ENCODE measurements at places on chromosomes 5 and 9.

DNA sequence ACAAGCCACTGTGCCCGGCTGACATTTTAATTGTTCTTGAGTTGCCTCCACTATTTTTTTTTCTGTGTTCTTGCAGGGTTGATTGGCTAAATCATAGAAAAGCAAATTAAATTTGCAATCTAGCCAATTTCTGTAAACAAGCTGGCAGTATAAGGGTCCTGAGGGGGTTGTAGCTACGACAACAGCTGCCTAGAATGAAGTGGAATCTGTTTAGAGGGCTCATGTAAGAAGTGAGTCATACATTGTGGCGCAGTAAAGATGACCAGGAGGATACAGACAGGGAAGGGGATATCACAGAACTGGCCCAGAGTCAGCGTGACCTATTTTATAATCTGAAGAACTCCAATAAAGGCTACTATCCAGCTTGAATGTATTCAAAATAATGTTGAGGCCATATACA is 82.2 kb upstream of the TLE1 start:
- DNase-seq: no peak

- DNase-seq: peak; percentile 79
Observed at GRCh38 chr5:39616131-39616530, 191.4 kb upstream of the DAB2 start.

DNA sequence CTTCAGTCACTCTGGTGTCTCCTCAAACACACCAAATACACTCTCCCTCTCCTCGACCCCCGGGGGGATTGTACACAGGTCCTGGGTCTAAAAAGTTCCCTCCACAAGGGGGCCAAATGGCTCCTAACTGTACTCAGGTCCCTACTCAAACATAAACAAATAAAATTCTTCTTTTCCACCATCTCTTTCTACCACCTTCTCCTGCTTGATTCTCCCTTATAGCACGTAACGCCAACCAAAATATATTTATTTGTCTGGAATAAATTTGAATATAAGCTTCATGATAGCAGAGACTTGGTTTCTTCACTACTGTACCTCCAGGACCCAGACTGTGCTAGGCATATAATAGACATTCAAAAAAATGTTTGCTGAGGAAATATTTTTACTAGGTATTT is 21.4 kb downstream of the ZNF608 start:
- DNase-seq: no peak

DNA sequence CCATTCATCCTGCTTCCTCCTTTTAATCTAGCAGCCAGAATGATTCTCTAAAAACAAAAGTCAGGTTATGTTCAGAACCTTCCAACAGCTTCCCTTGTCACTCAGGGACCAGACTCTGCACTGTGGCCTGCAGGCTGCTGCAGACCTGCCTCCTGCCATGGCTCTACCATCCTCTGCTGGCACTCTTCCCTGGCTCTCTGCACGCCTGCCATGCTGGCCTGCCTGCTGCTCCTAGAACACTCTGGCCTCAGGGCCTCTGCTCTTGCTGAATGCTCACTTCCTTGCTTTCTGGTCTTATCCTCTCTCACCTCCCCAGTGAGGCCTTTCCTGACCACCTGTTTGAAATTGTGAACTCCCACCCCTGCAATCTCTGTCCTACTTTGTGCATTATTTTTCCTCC is 149.4 kb downstream of the CD180 start:
- DNase-seq: no peak

GRCh38 chr5:72584466-72584865 is 77.3 kb upstream of the ZNF366 start:
- DNase-seq: no peak

GRCh38 chr9:35618854-35619799 is 914 bp upstream of the CD72 start:
- peak; percentile 34 for DNase-seq

- DNase-seq: no peak
Observed at GRCh38 chr5:124080256-124080655, 568.3 kb downstream of the CSNK1G3 start.

DNA sequence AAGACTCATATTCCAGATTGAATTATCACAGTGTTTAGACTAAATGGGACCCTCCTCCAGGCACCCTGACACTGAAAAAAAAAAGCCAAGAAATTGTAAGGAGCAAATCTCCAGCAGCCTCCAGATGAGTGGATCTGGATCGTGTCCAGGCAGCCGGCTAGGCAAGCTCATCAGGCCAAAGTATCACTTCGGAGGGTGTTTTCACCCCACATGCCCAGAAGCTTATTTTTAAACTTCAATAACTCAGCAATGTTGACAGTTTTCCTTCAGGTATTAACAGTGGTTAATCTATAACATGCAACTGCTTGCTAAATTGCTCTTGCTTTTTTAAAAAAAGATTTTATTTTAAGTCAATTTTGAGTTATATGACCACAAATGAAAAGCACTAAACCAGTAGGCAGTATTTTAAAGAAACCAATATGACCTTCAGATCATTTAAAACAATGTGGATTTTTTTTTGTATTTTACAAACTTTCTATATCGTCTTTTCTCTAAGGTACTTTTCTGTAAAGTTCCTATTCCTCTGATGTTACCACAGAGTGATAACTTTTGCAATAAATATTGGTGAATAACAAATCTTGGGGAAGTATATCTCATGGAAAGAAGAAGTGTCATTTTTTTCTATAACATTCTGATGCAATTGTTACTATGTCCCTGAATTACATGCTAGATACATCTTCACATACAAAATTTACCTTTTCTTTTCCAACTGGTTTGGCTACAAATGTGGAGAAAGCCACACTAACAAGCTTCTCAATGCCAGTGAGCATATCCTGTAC is 30.7 kb downstream of the ACOT12 start:
- no peak for DNase-seq

GRCh38 chr5:33720176-33720575 is 171.6 kb downstream of the ADAMTS12 start:
- no peak for DNase-seq

DNA sequence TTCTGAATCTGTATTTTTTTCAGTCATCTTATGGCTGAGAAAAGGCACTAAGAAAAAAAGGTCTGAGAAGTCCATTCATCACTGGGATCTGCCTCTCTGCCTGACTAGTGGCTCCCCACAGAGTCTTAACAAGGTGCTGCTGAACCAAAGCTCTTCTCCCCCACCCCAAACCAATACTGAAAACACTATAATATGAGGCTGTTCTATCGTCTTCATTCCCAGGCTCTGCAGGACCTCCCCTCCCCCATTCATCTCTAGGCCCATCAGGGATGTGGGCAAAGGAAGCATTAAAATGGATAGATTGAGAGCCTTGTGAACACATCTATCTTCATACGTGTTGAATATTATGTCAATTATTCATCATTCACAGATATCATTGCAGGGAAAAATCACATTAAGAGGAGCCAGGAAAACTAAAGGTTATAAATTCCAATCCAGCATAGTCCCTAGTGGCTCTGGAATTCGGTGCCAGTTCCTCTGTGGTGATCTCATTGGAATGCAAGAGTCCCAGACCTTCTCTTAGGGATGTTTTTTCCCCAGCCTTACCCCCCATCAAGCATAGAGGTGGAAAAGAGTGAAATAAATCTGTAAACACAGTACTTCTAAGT is 44.3 kb upstream of the GPR151 start:
- no peak for DNase-seq

DNA sequence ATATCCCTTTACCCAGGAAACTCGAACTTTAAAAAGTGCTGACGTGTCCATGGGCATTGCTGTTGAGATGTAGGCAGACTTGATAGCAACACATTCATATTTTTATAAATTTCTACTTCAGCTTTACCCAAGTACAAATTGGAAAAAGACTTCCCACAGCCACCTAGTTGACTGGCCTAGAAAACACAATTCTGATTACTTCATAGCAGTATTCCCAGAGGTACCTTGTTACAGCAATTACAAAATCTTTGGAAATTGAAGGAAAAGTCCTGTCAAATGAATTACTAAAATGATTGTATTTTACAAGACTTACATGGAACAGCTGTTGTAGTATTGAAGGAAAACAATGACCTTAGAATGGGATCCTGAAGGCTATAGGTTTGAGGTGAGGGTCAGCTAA is 130.7 kb upstream of the NREP start:
- no peak for DNase-seq

- DNase-seq: no peak
Observed at GRCh38 chr5:41978676-41979075, 53.6 kb downstream of the FBXO4 start.

GRCh38 chr9:128895556-128895955 is 13.6 kb downstream of the LRRC8A start:
- DNase-seq: peak; percentile 10

DNA sequence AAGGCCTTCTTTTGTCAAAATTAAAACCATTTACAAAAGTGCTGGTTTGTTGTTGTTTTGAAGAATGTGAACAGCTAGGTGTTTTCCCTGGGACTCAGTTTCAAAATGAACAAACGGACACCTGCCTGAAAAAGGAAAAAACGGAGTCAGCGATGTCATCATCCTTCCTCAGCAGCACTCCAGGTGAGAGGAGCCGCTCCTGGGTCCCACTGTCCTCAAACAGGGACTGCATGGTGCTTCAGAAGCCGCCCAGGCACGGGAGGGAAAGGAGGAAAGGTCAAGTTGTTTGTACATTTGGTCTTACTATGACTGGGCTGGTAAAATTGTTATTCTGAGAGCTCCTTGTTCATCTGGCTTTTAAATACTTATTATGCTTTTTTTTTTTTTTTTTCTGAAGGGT is 69.0 kb upstream of the ZSWIM6 start:
- no peak for DNase-seq

DNA sequence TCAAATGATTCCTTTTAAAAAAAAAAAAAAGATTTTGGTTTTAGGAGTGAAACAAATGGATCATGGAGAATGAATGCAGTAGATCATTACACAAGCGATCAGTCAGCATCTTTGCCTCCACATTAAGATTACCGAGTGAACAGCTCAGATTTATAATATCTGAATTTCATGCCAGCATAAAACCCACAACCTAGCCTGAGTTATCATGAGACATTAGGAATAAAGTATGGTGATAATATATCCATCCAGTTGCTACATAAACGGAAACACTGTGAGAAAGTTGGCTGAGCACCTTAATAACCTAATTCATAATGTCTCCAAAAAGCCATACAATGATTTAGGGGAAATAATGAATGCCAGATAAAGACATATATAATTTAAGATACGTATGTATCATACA is 553.1 kb upstream of the TUSC1 start:
- DNase-seq: no peak

DNA sequence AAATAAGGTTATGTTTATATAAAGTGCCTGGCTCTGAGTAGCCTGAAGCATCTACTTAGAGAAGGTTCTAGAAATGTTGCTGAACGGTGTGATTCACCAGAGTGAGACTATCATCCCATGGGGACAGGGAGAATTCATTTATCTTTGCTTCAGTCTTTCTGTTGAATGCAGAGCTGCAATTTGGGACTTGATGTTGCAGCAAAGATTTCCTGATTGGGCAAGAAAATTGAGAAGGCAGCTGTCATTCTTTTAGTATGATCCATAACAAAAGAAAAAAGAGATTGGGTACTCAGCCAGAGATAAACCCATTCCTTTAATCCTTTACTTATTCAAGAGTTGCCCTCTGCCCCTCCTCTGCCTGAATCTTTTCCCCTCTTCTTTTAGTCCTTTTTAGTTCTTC is 456.3 kb upstream of the WWC1 start:
- DNase-seq: no peak

GRCh38 chr5:171342362-171343111 is 33.5 kb downstream of the TLX3 start:
- DNase-seq: peak; percentile 68

DNA sequence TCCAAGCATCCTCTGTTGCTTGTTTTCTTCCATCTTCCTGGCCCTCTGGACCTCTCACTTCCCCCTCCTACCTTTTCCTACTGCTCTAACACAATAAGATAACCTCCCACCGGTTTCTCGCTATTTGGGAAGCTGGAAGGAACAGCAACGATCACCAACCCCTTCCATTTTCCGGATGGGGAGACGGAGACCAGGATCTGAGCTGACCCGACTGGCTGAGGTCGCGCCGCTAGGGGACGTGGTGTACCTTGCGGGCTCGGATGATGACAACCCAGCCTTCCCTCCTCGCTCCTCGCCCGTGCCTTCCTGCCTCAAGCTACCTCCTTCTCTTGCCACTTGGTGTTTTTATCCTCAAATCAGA is 1.9 kb downstream of the LPAR1 start:
- peak; percentile 84 for DNase-seq

DNA sequence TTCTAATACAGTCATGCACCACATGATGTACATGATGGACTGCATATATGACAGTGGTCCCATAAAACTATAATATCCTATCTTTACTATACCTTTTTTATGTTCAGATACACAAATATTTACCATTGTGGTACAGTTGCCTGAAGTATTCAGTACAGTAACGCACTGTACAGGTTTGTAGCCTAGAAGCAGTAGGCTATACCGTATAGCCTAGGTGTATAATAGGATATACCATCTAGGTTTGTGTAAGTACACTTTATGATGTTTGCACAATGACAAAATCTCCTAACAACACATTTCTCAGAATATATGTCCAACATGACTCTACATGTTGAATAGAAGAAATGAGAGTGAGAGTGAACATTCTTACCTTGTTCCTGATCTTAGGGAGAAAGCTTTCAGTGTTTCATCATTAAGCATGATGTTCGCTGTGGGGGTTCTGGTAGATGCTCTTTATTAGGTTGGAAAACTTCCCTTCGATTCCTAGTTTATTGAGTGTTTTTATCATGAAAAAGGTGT is 31.8 kb downstream of the AMBP start:
- DNase-seq: no peak
